ENCODE measurements at places on chromosomes 4 and X.
A peak's percentile ranks its signal among the peaks of the same experiment; 100 is the strongest.

DNA sequence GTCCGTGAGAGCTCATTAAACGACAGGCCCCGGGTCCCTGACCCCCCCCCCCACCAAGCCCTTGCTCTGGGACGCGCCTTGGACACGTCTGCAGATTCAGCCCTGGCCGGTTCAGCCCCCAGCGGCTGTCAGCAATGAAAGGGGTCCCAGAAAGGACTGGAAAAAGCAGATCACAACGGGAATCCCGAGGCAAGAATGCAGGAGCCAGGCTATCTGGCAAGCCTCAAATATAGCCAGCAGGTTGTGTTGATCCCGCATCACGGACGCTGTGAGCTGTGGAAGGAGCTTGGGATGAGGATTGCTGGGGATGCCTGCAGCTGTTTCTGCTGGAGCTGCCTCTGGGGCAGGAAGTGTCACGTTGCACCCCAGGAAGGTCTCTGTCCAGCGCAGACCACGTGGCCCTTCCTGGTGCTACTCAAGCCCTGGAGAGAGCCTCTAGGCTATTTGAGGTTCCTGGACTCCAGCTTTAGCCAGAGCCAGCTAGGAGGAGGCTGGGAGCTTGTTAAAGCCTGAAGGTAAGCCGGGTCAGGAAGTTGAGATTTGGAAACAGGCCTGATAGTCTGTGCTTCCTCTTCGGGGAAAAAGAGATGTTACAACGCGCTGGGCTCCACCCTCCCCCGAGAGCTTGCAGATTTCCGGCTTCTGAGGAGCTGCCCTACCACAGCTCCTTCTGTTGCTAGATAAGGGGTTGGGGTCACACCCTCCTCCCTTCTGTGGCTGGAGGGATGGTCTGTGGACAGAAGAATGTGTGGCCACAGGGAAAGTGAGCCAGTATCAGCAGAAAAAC, 19.3 kb upstream of the CSF2RA start:
- DNase-seq: peak; percentile 32

DNA sequence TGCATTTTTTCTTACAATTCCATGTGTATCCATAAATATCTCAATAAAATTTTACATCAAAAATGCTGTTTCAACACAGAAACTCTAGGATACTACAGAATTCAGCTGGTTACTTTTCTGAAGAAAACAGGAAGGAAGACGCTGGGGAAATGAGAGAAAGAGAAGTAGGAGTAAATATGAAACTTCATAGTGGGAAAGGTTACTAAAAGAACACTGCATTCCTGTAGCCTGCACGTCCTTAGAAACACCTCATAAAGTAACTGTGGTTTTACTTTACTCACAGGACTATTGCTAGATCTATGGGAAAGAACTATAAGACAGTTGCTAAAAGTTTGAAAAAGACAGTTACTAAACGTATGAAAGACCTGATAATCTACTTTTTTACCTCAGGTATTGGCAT, 23.1 kb downstream of the ATP11C start:
- DNase-seq: no peak

DNA sequence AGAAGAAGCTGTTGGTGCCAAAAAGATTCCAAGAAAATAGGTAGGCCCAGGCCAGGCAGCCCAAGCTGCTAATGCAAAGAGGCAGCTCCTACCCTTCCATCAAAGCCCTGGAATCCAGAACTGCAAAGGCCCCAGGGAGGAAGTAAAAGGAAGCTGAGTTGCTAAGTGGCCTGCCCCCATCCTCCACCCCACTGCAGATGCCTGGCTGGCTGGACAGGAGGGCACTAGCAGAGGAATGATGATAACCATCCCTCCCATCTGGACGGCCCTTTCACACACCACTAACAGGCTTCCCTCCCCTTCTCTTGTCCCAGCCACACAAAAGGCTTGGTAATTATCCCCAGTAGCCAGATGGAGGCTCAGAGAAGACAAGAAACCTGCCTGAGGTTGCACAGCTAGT, 32.4 kb upstream of the PJA1 start:
- DNase-seq: no peak

GRCh38 chr4:83340692-83341343, 6.2 kb upstream of the HPSE start:
- DNase-seq: peak; percentile 61

GRCh38 chrX:39705290-39705689, 392.5 kb downstream of the BCOR start:
- no peak for DNase-seq

DNA sequence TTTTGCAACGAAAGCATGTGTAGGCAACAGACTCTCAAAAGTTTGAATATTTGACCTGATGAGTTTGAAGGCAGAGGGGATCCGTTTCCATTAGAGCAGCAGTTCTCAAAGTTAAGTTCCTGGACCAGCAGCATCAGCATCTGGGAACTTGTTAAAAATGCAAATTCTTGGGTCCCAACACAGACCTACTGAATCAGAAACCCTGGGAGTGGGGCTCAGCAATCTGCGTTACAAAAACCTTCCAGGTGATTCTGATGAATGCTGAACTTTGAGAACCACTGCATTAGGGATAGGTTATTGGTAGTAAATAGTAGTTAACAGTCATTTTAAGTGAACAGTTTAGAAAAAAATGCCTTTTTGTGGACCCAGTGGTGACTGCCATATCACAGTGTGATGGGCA, 98.8 kb downstream of the PDE5A start:
- DNase-seq: no peak
